ENCODE measurements at places on chromosomes 2 and 18.

GRCh38 chr2:177553176-177553884 is 160.8 kb downstream of the AGPS start:
- no peak for DNase-seq

GRCh38 chr18:3012136-3013023 is 564 bp downstream of the LPIN2 start:
- DNase-seq, result no peak

DNA sequence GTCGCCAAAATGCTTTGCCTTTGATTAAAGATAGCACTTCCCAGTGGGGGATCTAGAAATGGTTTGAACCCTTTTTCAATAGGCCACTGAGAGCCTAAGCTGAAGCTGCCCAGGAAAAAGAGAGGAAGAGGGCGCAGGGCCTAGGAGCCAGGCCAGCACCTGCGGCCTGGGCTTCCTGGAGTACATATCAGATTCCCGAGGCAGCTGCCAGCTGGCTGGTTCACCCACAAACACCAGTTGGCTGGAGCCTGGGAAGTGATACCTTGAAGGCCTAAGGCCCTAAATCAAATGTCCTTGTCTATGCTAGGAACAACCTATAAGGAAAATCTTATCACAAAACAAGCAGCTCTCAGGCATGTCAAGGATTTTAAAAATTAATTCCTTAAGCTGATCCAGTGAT is 37.1 kb downstream of the ANKRD44 start:
- no peak for DNase-seq

DNA sequence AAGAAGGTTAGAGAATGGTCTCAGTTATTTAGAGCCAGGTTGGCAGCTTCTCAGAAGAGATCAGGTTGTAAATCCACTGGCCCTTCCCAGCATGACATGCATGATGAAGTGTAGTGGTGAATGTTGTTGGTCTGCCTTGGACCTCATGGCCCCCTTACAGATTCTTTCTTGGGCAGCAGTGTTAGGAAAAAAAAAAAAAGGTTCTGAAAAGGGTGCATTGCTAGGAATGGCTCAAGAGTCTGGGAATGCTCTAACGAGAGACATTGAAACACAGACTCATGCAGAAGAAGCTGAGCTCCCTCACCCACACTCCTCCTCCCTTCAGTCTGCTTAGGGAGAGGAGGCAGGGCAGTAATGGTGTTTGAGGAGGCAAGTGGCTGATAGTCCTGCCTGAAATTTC is 105.5 kb downstream of the POLE4 start:
- no peak for DNase-seq

GRCh38 chr2:196331143-196331542 is 159.8 kb upstream of the STK17B start:
- DNase-seq, result no peak

DNA sequence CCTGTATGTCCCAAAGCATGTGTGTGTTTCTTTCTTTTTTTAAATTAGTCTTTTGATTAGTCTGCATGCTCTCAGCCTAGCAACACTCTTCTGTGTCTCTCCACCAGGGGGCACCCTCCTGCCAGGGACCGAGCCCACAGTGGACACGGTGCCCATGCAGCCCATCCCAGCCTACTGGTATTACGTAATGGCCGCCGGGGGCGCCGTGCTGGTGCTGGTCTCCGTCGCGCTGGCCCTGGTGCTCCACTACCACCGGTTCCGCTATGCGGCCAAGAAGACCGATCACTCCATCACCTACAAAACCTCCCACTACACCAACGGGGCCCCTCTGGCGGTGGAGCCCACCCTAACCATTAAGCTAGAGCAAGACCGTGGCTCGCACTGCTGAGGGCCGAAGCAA is 93.8 kb downstream of the NRP2 start:
- no peak for DNase-seq

Measured in forelimb muscle (tissue), 1 donor.